Brain (organoid and tissue), 16 donors: ENCODE measurements at places on chromosomes 12 and 14. TPM values are rescaled to one million over a fixed set of nuclear protein-coding genes. Genes with fewer than 3 reads are reported as not detected.

The HSPA2 gene
- 239 TPM for polyA plus RNA-seq

The TAS2R50 gene
- not detected for polyA plus RNA-seq

The PSEN1 gene
- polyA plus RNA-seq: 58.5 TPM

The CALCOCO1 gene
- 122 TPM for polyA plus RNA-seq

The NUAK1 gene
- 11.5 TPM for polyA plus RNA-seq

The VPS37B gene
- 17.2 TPM for polyA plus RNA-seq
